ENCODE measurements at places on chromosomes 7 and 10.

- DNase-seq: no peak
Measured at GRCh38 chr10:97399843-97400545, 1.1 kb downstream of the RRP12 start.

- DNase-seq: no peak
Measured at GRCh38 chr10:82191653-82192052, 316.7 kb downstream of the NRG3 start.

- no peak for DNase-seq
Measured at GRCh38 chr7:71636329-71636728, 504.4 kb downstream of the GALNT17 start.

DNA sequence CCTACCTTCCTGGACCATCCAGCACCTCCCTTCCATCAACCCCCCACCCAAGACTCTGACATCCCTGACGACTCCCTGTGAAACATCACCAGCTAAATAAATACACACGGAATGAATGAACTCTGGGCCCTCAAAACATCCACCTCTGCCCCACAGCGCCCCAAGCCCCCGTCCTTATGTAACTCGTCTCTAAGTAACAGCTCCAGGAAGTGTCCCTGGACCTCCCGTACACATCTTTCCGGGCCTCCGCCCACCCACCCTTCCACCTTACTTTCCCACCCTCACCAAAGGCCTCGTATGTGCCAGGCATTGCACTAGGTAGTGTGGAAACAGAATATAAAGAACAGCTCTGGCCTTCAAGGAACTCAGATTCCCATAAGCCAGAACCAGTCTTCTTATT, 27.7 kb upstream of the SLIT1 start:
- no peak for DNase-seq

- no peak for DNase-seq
Measured at GRCh38 chr7:70565721-70566370, 566.1 kb upstream of the GALNT17 start.

- no peak for DNase-seq
Measured at GRCh38 chr7:125654076-125654475, 724.5 kb upstream of the POT1 start.

DNA sequence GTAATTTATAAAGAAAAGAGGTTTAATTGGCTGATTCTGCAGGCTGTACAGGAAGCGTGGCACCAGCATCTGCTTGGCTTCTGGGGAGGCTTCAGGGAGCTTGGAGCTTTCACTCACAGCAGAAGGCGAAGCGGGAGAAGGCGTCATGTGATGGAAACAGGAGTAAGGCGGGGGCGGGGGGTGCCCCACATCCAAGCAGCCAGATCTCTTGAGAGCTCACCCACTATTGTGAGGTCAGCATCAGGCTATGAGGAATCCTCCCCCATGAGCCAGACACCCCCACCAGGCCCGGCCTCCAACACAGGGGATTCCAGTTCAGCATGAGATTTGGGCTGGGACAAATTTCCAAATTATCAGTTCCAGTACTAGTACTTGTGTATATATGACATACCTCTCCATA, 46.2 kb downstream of the WDR37 start:
- no peak for DNase-seq

GRCh38 chr7:70143075-70144044, 545.1 kb downstream of the AUTS2 start:
- DNase-seq: no peak

GRCh38 chr10:129833468-129833950, 130.6 kb downstream of the EBF3 start:
- DNase-seq: no peak

DNA sequence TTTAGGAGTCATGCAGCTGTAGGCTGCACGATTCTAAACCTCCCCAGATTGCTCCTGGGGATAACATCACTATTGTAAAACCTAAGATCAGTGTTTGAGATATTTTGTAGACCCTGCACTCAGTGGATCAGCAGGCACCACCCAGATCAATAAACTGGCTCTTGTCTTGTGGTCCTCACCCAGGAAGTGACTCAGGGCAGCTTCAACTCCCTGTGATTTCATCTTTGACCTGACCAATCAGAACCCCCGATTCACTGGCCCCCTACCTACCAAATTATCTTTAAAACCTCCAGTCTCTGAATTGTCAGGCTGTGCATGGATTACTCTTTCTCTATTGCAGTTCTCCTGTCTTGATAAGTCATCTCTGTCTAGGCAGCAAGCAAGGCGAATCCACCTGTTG, 25.7 kb downstream of the ARL5B start:
- no peak for DNase-seq

DNA sequence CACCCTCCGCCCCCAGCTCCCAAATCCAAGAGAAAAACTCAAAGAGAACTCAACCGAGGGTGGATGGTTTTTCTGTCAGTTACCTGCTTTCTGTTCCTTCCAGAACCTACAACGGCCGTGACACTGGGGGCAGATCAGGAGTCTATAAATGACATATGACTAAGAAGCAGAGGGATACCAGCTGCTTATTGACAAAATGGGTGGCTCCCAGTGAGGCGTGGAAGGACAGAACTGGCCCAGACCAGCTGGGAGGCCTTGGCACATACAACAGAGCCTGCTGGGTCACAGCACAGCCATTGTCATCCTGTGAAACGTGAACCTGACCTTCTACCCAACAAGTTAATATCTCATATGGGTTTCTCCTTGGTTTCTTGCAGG, 84.3 kb upstream of the ADRB1 start:
- DNase-seq: no peak

DNA sequence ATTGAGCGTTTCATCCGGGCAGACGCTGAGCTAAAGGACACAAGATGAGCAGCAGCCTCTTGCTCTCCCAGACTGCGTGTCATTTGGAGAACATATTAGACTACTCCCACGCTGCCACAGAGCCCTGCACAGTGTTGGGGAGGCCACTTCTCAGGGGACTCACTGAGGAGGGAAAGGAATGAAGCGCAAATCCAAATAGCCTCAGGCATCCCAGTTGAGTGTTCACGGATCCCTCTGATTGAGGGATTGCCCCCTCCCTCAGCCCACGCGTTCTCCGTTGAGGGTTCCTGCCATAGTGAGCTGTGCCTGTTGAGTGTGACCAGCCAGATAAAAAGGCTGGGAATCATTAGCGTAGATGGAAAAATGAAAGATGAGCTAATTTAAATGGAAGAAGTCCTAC, 563.4 kb downstream of the ACTR3B start:
- DNase-seq: no peak

DNA sequence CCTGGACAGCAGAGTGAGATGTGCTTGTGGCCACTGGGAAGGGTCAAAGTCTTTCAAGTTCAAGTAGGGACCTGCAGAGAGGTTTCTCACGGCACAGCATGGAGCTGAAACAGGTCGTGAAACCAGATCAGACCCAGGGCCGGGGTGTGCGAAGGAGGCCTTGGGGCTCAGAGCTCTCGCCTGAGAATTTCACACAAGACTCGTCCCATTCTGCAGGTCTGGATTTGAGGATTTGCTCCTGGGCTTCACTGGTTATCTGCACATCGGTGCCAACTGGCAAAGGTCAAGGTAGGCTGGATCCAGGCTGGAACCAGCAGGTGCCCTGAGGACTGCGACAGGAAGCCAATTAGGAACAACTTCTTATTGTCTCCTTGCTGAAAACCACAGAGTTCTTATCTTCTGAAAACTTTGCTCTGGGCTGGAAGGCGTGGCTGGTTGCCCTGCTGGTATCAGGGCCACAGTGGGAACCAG, 24.0 kb upstream of the GTF2I start:
- no peak for DNase-seq

DNA sequence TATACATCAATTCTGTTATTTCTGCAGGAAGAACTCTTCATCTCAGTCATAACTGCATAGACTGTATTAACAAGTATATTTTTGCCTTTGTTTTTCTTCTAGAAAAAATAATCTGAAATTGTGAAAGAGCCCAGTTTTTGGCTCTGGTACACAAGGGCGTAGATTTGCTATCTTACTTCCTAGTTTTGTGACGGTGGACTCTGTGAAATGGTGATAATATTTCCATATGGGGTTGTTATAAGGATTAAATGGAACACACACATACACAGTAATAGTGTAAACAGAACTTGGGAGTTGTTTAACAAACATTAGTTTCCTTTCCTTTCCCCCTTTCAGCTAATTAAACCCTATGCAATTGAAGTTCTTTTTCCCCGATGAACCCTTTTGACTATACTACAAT, 108.7 kb downstream of the MKLN1 start:
- DNase-seq: no peak

- no peak for DNase-seq
Measured at GRCh38 chr7:141208539-141208938, 134.7 kb downstream of the TMEM178B start.

- DNase-seq: no peak
Measured at GRCh38 chr10:130491011-130491692, 355.0 kb downstream of the GLRX3 start.

GRCh38 chr7:157043745-157044144, 33.3 kb upstream of the MNX1 start:
- no peak for DNase-seq

DNA sequence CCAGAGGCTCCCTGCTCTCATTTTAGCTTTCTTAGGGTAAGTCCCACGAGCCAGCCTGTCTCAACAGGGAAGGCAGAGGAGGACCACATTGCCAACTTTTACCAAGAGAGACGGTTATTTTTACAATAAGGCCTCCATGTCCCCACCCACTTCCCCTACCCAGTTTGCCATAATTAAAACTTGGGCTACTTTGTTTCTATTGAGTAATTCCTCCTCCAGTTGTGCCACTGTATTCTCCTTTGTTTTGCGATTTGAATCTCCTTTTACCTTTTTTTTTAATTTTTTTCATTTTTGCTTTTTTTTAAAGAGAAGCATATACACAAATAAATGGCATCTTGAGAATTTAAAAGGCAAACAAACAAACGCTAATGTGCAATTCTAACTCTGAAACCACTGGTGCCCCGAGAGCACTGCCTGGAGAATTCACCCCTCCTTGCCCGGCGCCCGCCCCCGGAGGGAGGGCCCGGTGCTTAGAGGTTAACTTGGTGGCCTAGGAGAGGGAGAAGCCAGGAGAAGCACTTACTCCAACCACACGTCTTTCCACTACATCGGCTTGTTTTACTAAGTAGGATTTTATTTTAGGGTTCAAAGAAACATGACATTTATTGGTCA, 282.3 kb downstream of the USP6NL start:
- DNase-seq: no peak

GRCh38 chr10:121553511-121554264, 44.6 kb downstream of the FGFR2 start:
- DNase-seq: no peak

- DNase-seq: no peak
Measured at GRCh38 chr10:5283305-5284158, 81.2 kb upstream of the UCN3 start.

DNA sequence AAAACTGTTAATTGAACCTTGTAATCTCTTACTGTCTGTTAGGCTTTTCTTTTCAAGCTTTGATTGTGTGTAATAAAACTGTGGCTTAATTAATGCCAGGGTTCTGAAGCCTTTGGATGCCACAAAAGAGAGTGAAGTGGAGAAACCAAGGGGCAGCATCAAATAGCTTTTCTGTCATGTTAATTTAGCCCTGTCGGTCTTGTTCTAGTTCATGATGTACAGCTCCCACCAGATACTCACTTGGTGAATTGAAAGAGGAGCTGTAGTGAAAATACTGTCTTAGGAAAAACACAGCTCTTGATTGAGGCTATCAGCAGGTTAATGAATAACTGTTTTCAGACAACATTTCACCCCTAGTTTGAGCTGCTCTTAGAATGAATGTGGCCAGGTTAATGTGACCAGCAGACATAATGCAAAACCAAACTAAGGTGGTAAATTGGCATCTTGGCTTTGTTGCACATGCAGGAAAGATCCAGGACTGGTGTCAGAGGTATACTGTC, 94.2 kb downstream of the POLL start:
- no peak for DNase-seq

DNA sequence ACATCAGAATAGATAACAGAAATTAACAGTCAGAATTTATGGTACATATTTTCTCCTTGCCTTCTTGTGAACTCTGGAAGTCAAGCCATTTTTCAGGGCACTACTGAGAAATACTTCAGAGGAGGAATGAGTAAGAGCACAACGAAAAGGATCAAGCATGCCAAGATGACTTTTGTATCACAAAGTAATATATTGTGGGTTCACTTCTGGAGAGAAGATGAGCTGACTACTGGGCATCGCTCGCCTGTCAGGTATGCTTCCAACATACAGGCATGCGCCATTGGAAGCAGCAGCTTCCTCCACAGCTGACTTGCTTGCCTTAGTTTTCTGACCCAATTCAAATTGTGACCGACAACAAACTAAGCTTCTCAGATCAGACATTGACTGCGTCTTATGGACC, 137.3 kb downstream of the VTI1A start:
- DNase-seq: no peak

DNA sequence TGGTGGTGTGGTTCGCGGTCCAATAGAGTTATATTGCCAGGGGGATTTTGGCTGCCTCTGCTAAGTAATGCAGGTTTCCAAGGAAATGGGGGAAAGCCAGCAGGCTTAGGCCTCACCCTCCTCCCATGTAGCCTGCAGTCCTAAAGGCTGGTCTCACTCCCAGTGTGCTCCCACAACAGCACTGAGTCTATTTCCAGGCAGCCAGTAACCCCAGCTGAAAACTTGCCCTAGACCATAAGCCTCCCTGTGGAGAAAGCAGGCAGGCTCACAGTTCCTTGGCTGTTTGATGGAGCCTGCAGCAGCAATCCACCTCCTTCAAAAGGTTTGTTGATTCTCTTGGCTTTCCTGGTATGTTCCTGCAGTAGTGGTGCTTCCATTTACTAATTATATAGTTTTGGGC, 220.0 kb upstream of the ZNF804B start:
- DNase-seq: no peak

GRCh38 chr10:129030996-129031843, 435.8 kb upstream of the MGMT start:
- DNase-seq: no peak

GRCh38 chr10:62890395-62890794, 74.2 kb upstream of the EGR2 start:
- DNase-seq: no peak

DNA sequence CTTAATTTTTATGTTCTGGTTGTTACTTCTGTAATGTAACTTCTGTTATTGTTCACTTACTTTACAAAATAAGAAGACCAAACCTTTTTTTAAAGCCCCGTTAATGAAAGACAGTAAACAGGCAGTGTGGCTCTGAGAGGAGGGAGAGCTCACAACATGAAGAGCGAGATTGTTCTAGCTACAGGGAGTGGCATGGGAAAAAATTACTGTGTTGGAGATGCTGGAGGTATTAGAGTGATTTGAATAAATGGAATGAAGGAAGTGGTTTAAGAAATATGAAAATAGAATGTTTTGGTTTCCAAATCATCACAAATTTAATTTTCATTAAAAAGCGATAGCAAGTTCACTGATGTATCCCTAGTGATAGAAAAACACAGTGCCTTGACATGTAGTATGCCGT, 31.8 kb downstream of the REEP3 start:
- no peak for DNase-seq

DNA sequence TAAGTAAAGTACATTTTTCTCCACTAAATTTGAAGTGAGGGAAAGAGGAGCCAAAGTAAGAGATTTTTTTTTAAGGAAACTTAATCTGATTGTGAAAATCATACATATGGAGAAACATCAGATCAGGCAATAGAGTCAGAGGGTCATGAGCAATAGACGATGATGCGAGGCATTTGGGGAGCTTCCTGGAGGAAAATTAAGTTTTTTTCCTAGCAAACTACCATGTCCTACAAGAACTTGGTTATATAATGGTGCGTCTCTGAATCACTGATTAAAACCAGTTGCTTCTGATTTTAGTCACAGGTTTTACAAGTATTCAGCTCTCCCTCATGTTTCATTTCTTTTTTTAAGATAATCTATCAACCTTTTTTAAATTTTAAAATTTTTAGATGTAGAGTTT, 52.1 kb upstream of the MTURN start:
- no peak for DNase-seq

- DNase-seq: no peak
Measured at GRCh38 chr10:108112218-108112617, 947.7 kb upstream of the SORCS1 start.
